ENCODE measurements at places on chromosomes 12 and 14. TPM values are rescaled to one million over a fixed set of nuclear protein-coding genes. Genes with fewer than 3 reads are reported as not detected.

- no peak for DNase-seq
Observed at GRCh38 chr12:51893786-51894185, 5.9 kb downstream of the ANKRD33 start.

DNA sequence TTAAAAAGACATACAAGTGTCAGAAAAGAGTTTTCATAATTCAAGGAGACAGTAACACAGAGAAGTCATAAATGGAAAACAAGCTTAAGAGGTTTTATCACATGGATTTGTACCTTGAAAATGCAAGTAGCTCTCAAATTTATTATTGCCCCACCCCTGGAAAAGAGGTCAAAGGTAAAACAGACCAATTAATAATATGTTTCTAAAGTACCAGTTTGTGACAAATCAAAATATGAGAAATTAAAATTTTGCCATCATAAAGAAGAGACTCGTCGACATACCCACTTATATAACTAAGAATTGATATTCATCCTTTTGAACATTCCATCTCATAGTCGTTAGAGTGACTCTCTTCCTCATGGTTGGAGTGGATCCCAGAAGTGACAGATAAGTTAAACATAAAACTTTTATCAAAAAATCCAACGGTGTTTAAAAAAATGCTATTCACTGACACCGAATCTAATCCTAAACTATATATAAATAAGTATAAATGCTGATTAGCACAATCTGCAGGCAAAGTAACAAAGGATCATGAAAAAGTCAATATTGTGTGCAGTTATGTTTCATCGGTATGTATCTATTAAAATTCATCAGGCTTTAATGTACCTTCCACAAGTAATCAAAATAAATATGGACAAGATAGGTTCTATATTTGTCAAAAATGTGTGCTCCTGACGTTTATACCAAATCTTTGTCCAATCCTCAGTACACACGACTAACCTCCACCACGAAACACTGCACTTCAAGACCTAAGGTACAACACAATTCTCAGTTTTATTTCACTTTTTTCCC is 2.3 kb downstream of the CORO1C start:
- no peak for DNase-seq

GRCh38 chr12:15393037-15393436 is 70.7 kb downstream of the PTPRO start:
- no peak for DNase-seq

DNA sequence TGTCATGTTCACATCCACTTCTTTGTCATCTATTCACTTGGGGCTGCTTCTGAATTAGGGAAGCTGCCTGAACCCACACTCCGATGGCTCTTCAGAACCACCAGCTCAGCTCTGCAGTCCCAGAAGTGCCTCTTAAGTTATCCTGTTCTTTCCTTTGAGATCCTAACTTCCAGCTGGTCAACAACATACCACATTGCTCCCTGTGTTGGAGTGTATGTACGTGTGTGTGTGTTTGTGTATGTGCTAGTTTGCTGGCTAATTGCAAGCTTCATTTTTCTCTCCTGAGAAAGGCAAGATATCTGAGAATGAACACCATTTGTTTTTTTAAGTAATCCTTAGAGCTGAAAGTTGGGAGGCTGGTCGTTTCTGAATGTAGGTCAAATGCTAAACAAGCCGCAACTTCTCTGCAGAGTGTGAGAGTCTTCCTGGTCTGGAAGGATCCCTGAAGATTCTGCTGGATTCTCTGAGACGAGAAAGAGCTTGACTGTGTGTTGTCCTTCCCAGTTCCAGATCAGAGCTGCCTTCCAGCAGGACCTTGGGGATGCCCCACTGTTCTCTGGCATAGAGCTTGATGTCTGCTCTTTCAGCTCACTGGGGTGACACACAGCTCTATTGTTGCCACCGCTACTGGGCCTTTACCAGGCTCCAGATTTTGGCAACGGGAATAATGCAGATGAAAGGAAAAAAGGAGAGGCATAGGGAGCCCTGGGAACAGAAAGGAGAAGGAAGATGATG is 839 bp downstream of the GSG1 start:
- DNase-seq: peak; percentile 43

DNA sequence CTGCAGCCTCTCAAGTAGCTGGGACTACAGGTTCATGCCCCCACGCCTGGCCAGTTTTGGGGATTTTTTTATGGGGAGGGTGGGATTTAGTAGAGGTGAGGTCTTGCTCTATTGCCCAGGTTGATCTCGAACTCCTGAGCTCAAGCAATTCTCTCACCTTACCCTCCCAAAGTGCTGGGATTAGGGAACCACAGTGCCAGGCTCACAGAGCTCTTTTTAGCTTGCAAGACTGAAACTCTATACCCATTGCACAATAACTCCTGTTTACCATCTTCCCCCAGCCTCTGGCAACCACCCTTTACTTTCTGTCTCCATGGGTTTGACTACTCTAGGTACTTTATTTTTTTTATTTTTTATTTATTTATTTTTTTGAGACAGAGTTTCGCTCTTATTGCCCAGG is 25.7 kb upstream of the CDK17 start:
- no peak for DNase-seq

GRCh38 chr14:68211421-68211820 is 391.8 kb downstream of the RAD51B start:
- no peak for DNase-seq

- DNase-seq: no peak
Observed at GRCh38 chr12:54229624-54230212, 40.9 kb upstream of the SMUG1 start.

- DNase-seq: peak; percentile 81
Observed at GRCh38 chr12:110582276-110583136, 612 bp downstream of the PPTC7 start.

DNA sequence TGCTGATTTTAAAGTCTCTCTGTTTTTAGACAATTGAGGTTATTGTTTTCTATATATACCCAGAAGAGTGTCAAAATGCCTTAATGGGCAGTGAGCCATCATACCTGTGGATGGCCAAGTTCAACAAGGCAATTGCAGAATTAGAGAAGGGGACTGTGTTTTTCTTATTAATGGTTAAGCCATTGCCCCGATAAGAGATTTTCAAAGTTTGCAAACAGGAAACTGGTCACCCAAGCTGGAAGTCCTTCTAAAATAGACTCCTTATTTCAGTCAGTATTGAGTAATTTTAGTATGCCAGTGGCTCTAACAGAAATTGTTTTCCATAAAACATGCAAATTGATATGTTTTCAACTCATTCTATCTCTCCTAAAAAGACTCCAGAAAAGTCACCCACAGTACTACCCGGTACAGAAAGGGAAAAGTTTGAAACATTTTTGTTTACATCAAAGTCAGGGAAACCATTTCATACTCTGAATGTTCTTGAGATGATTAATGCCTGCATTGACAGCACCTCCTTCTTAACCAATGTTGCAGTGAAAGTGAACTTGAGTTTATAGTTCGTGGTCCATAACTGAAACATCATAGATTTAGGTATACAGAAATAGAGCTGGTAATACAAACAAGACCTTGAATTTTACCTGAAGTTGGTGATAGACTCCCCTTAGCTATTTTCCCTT is 191.1 kb downstream of the TMX1 start:
- DNase-seq: peak; percentile 34

DNA sequence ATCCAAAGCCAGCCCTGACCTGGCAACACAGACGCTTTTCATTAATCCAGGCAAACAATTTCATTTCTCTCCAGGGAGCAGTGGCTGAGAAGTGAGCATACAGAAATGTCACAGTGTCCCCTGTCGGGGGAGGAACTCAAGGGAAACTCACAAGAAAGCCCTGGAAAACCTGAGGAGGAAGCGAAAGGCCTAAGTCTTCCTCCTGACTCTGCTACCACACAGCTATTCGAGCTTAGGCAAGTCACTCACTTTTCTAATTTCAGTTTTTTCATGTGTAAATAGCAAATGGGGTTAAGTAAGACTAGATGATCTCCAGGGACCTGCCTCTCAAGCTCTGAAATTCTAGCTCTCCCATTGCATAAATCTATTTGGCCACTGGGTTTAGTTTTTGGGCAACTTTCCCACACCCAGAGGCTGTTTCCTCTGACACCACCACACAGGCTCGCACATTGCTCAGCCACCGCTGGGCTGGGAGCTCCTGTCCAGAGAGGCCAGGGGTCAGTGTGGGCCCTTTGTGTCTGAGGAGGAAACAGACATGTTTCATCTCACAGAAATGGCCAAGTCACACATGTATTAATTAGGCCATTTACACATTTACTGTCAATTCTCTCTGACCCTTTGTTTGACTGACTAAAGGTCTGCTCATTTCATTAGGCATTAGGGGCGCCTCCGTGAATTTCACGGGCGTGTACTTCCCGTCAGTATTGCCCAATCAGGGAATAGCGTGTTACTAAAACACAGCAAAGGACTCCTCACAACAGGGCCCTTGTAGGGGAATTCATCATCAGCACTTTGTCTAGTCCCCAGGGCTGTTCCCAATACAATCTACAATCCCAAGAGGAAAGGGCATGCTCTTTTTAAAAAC is 9.8 kb upstream of the PNMA1 start:
- DNase-seq: peak; percentile 65

- DNase-seq: no peak
Observed at GRCh38 chr12:25256826-25257225, 6.1 kb upstream of the KRAS start.

- no peak for DNase-seq
Observed at GRCh38 chr14:50792634-50793068, 38.3 kb downstream of the NIN start.

- no peak for DNase-seq
Observed at GRCh38 chr14:21073921-21074320, 3.8 kb downstream of the ARHGEF40 start.

DNA sequence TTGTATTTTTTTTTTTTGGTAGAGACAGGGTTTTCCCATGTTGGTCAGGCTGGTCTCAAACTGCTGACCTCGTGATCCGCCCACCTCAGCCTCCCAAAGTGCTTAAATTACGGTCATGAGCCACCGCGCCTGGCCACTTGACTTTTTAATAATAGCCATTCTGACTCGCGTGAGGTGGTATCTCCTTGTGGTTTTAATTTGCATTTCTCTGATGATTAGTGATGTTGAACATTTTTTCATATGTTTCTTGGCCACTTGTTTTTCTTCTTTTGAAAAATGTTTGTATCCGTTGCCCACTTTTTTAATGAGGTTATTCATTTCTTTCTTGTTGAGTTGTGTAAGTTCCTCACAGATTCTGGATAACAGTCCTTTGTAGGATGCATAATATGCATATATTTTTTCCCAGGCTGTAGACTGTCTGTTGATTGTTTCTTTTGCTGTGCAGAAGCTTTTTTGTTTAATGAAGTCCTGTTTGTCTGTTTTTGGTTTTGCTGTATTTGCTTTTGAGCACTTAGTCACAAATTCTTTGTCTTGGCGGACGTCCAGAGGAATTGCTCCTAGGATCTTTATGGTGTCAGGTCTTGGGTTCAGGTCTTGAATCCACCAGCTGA is 10.3 kb upstream of the PGAM5 start:
- DNase-seq: no peak

- DNase-seq: peak; percentile 80
Observed at GRCh38 chr12:39145175-39145999, 240.0 kb upstream of the CPNE8 start.

DNA sequence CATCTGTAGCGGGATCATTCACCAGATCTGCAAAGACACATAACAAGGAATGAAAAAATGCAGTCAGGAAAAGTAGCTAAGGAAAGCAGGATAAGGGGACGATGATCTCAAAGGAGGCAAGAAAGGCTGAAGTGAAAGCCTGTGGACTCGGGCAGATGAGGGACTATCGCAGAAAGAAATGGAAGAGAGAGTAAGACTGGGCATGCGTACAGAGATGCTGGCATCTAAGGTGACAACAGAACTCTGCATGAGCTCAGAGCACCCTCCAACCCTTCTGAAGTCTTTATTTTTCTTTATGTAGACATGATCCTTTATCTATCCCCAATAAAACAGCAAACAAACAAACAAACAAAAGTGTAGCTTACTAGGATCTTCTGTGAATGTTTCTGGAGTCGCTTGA is 7.2 kb downstream of the MFAP5 start:
- DNase-seq: no peak

GRCh38 chr12:85329913-85330312 is 49.9 kb downstream of the ALX1 start:
- DNase-seq: no peak

DNA sequence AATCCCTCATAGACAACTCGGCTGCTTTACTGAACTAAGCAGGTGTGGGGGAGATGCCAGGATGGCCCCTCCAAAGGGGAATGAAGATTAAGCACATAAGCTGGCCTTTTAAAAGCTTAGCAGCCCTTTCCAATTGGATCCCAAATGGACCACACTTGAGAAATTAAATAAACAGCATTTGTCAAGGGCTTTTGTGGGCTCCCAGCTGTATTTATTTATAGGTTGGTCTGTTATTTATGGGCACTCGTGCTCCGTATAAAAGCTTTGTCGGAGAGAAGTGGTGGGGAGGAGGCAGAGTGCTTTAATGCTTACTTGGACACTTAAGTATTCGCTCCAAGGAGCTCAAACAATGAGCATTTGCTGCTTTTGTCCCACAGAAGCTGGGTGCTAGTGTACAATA is 580.2 kb downstream of the MED13L start:
- peak; percentile 36 for DNase-seq

- DNase-seq: no peak
Observed at GRCh38 chr12:31861360-31861759, 97.9 kb upstream of the RESF1 start.

GRCh38 chr12:100372853-100373640 is 16.2 kb downstream of the SLC17A8 start:
- DNase-seq: peak; percentile 16

GRCh38 chr14:84254290-84254689 is 1275.7 kb upstream of the FLRT2 start:
- DNase-seq: peak; percentile 54

GRCh38 chr14:66511849-66512248 is 3.9 kb downstream of the GPHN start:
- DNase-seq: no peak

- DNase-seq: no peak
Observed at GRCh38 chr12:104680070-104680469, 223.3 kb downstream of the CHST11 start.

GRCh38 chr14:24911324-24912109 is 138.4 kb downstream of the STXBP6 start:
- DNase-seq: peak; percentile 33

DNA sequence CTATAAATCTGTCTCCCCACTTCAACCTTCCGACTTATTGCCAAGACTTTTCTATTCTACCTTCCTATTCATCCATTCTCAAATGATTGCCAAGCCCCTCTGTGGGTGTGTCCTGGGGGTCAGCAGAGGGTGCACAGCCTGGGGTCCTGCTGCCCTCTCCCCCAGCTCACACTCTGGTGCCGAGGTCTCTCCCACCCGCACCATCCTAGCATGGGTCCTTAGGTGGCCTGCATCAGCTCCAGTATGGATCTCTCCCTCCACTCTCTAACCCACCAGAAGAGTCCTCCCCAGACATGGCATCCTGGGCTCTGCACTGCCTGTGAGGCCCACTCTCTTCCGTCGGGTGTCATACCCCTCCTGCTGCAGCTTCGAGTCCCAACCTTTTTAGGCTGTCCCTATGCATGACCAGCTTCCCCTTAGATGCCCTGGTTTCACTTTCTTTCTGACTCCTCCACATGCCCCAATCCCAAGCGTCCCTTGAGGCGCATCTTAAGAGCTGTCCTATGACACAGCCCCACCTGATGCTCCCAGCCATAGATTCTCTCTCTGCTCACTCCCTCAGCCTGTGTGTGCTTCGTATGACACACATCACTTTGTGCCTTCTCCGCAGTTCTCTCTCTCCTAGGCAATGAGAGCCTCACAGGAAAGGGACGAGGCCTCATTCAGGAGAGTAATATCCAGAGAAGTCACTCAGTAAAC is 43.9 kb downstream of the GIT2 start:
- DNase-seq: no peak

PAPOLA gene
- 317 TPM for total RNA-seq

PPP1R1A gene
- not detected for total RNA-seq

HPD gene
- total RNA-seq: not detected

CLEC14A gene
- total RNA-seq: 24.9 TPM

HCAR2 gene
- 0.58 TPM for total RNA-seq

AKAP5 gene
- total RNA-seq: 0.72 TPM

Data from stomach (tissue), 19 donors.